Mesenteric fat pad (tissue), 1 donor: ENCODE measurements at places on chromosomes 7 and 10. TPM values are rescaled to one million over a fixed set of nuclear protein-coding genes. Genes with fewer than 3 reads are reported as not detected.

PHKG1 gene
- total RNA-seq = 2.8 TPM

HMX3 gene
- total RNA-seq = not detected

DNA sequence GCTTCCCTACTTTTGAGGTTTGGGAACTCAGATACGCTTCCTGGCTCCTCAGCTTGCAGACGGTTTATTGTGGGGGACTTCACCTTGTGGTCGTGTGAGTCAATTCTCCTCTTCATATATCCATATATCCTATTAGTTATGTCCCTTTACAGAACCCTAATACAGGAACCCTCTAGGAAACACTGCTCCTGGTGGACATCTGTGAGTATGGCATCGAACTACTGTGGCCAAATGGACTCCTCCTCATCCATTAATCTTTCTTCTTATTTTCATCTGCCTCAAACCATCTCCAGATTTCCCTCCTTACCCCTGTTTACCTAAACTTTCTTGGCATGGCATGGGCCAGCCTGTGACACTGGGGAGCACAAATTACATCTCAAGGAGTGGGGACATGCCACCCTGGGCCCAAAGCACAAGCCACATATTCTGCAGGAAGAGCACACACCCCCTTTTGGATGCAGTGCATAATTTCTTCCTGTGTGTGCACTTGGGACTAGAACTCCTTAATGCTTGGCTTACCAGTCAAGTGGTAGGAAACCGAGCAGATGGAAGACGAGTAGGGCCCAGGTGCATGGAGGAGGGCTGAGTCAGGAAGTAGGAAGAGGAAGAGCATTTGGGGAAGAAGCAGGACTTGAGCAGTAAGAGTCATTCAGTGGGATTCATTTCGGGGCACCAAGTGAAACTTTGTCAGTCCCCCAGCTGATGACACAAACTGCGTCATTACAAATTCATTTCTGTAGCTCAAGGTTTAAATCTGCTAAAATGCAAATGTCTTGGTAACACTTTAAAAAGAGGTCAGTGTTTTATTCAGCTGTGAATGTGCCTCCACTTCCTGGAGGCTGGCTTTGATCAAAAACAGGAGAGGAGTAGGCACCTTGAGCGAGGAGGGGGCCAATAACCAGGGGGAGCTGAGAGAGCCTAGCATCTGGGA is 80.8 kb upstream of the PLXNA4 start:
- DNase-seq = no peak

A1CF gene
- total RNA-seq = 0.29 TPM

DNA sequence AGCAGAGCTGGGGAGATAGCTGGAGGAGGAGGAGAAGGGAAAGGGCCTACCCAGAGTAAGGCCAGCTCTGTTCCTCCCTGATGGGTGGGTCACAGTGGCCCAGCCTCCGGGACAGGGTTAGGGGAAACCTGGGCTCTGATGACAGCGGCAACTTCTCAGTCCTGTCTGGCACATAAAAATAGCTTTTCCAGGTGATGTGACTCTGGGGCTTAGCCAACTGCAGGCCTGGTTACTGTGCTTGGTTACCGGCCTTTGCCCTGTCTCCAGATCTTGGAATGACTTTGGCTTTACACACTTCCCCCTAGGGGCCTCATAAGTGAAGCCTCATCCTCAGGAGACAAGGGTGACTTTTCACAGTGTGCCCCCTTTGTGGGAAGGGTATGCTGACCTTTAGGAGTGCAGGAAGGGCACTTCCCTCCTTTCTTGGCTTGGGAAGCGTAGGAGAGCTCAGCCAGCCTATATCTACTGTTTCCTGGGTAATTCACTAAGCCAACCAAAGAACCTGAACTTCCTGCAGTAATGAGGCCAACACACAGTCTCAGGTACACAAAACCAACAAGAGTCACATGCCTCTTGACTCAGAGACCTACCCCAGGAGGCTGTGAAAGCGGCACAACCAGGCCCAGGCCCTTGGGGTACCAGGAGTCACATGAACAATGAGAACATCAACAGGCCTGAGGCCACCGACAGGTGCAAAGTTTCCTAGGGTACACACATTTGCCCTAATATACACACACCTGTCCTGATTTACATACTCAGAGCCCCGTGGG is 11.7 kb upstream of the HILPDA start:
- no peak for DNase-seq

- no peak for DNase-seq
Measured at GRCh38 chr10:63421591-63421990, 44.2 kb downstream of the JMJD1C start.
